Liver (tissue), 10 donors: ENCODE measurements at places on chromosomes 1 and 21. TPM values are rescaled to one million over a fixed set of nuclear protein-coding genes. Genes with fewer than 3 reads are reported as not detected.

KAZN gene
- 1.9 TPM for total RNA-seq

MYBPH gene
- total RNA-seq: not detected

ZNHIT6 gene
- total RNA-seq: 3.3 TPM

RGS16 gene
- 0.59 TPM for total RNA-seq

CD84 gene
- 5.8 TPM for total RNA-seq

OR6K3 gene
- 0.19 TPM for total RNA-seq

IQGAP3 gene
- under 0.01 TPM for total RNA-seq

- no peak for DNase-seq
Measured at GRCh38 chr1:31460027-31460426, 47.0 kb downstream of the SERINC2 start.

DNA sequence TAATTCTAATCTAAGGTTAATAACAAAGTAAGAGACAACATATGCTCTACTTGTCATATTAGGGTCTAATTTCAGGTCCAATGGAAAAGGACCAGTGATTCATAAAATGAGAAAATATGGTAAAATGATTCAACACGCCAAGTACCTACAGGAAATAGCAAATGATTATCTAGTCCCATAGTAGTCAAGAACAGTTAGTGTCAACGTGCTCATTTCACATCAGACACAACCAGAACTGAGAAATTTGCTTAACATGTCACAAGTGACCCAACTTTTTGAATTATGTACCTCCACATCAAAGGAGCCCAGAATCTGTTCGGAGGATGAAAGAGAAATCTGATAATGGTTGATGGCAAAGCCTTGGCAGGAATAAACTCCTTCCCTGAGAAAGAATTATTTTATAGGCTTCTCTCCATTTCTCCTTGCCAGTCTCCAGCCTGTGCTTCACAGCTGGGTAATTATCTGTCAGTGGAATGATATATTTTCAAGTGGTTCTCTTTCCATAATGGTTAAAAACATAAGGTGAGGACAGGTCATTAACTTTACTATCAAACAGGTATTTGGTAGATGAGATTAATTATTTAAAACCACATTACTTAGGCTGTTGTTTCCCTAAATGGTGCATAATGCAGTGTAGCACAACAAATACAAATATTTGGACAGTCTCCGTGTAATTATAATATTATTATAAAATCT lies 83.2 kb downstream of the APP start:
- DNase-seq: no peak

GRCh38 chr1:245530937-245531336 lies 376.2 kb downstream of the KIF26B start:
- no peak for DNase-seq

DNA sequence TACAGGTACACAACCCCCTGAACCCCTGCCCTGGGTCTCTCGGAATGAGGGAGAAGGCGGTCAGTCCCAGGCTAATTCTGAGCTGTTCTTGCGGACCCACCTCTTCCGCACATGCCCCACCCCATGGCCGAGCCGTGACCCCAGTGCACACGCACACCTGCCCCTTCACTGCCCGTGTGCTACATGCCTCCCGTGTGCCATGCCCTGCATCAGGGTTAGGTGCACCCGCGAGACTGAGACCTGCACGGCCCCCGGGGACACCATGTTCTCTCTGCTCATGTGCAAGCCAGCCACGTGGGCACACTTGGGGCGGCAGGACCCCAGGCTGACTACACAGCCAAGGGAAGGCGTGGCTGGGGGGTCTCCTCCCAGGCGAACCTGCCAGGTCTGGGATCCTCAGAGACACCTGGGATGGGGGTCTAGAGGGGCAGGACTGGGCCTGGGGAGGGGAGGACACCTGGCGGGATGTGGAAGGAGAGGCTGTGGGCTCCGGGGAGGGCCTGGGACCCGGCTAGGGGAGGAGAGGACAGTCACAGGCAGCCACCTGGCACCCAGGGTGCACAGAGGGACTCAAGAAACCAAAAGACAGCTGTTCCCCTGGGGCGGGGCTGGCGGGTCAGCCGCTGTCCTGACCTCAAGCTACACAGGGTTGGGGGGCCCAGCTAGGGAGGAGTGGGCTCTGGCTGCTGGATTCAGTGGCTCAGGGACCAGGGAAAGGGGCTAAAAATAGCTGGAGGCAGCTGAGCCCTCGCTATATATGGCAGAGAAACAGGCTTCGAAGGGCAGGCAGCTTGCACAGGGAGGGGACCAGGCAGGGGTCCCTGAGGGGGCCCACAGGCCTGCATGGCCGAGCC lies 133.4 kb downstream of the CASZ1 start:
- no peak for DNase-seq

- no peak for DNase-seq
Measured at GRCh38 chr1:67713057-67713846, 28.3 kb downstream of the GADD45A start.

DNA sequence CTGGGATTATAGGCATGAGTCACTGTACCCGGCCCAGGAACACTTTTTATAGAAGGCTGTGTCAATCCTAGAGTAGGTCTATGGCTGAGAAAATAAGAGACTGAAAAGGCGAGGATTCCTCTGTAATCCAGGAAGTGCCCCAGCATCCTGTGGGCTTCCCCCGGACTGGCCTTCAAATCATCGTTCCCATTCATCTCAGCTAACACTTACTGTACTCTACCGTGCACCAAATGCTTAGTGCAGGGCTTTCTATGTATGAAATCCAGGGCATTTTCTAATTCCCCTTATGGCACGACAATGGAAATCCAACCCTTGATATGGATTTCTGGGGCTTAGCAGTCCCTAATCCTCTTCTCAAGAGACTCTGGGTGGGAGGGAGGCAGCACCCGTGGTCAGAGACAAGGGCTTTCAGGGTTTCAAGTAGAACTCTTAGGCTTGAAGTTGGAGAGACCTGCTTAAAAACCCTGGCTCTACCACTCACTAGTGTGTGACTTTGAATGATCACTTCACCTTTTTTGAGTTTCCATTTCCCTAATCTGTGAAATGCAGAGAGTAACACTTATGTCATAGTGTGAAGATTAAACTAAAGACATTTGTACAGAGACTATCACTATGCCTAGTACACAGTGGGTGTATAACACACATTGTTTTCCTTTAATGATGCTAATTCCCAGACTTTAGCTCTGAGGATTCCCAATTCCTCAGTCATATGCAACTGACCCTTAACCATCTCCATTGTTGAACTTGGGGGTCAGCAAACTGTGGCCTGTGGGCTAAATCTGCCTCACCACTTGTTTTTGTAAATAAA lies 20.3 kb downstream of the MECR start:
- DNase-seq: no peak

GRCh38 chr1:198620951-198621824 lies 17.7 kb upstream of the PTPRC start:
- DNase-seq: no peak

DNA sequence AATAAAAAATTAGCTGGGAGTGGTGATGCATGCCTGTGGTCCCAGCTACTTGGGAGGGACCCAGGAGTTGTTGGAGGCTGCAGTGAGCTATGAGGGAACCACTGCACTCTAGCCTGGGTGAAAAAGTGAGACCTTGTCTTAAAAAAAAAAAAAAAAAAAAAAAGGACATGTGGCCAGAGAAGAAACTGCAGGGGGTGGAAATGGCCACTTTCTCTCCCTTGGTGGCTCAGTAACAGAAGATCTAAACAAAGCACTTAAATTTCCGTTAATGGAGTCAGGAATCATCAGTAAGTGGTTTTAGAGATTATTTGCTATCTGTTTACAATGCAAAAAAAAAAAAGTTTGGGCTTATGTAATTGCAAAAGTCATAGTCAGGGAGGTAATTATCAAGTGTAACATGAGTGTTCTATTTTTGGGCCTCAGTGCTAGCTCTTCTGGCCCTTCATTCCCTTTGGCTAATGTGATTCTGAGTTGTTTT lies 19.3 kb upstream of the OPRD1 start:
- DNase-seq: no peak

DNA sequence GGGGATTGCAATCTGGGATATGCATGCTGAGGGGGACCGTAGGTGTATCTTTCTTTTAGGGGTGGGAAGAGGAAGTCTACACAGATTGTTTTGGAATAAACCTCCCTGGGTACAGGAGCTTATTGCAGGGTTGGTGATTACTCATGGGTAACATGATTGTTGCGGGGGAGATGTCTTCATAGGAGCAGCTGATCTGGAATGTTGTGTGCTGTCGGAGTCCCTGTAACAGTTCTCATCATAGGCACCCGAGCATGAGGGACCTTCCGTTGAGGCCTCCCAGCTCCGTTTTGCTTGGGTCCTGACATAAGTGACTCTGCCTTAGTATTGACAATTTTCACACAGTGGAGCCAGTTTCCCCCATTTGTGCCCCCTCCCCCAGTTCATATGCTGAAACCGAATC lies 4.2 kb upstream of the PRXL2B start:
- no peak for DNase-seq

DNA sequence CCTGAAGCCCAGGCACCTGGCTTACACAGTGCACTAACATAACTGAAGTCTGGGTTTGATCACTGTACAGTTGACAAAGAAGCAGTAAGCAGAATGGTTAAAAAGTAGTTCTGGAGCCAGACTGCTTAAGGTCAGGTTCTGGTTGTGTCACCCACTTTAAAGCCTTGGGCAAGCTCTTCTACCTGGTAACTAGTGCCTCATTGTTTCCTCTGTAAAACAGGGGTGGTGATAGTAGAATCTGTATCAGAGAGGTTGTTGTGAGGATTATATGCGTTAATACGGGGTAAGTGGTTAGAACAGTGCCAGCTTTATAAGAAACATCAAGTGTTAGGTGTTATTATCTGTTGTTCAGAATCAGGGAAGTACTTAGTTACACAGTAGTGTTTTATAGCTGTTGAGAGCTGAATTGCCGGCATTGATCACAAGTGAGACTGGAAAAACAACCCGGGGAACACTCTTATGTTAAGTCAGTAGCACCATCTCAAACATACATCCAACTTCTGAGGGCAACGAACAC lies 3.7 kb downstream of the BACH1 start:
- DNase-seq: no peak

GRCh38 chr1:99456536-99456935 lies 189.4 kb upstream of the PALMD start:
- no peak for DNase-seq

DNA sequence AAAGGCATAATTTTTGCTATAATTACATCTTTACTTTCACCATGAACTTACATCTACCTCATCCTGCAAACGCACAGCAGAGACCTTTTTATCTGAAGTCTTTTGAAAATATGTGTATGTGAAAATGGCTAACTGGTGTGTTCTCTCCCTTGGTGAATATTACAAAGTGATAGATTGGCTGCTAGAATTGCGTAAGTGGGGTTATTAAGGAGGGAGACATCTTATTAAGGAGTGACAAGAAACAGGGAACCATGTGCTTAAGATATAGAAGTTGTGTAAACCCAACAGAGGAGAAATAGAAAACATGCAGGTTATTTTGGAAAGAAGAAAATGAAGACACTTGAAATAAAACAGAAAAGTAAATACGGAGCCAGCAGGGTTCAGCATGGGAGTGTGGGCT lies 7.8 kb downstream of the KCNJ15 start:
- DNase-seq: no peak

DNA sequence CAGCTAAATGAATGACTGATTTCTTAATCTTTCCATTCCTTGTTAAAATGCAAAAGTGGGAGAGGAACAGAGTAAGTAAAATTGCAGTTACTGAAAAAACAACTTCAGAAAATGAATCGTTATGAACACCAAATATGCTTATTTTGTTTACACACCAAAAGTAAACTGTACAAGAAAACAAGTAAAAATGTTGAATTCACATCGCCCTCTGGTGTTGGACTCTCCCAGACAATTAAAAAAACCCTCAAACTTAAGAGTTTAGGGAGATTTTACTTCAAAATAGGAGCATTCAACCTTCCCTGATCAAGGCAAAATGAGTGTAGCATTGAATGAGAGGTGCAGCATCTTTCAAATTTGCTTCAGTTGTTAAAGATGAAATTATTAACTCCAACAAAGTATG lies 19.4 kb upstream of the ESRRG start:
- no peak for DNase-seq
